COR-L47 (cell line): ENCODE measurements at places on chromosomes 3 and 15.

GRCh38 chr3:36543276-36543997 is 163.1 kb downstream of the STAC start:
- DNase-seq, result no peak

GRCh38 chr15:68818769-68819494 is 1.8 kb downstream of the ANP32A start:
- DNase-seq, result peak; percentile 54

- DNase-seq, result peak; percentile 72
These were observed 260.3 kb upstream of the TPM1 start for GRCh38 chr15:62782071-62782841.

DNA sequence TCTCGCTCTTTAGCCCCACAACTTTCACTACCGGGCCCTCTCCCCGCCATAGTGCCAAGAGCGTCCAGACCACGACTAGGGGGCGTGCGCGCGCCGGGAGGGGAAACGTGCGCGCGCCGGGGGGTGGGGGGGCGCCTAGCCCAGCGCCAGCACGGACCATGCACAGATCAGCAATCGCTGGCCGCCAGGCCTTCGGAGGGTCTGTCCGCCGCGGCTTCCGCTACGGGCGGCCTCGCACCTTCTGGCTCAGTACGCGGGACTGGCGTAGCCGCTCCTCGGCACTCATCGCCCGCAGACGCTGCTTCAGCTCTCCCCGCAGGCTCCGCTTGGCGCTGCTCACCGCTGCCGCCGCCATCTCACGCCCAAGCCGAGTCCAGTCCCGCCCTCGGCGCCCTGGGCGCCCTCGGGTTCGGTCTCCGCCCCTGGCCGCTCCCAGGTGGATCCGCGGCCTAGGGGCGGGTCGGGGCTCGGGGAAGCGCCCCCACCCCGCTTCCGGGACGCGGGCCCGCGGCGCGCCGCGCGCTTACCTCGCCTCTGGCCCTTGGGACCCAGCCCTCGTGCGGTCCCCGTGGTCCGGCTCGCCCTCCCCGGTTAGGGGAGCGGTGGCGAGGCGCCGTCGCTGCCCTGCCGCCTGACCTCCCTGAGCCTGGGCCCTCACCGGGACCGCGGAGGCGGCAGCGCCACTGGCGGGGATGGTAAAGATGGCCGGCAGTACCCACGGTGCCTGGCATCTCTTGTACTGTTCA is at the start of gene MTHFS:
TSS of gene MTHFS (minus strand) at position 381 of the 746 bp plus-strand sequence. CDS start at position 355, 26 bp downstream.
- DNase-seq, result peak; percentile 74

- no peak for DNase-seq
These were observed 73.7 kb downstream of the CEP63 start for GRCh38 chr3:134559591-134559990.

DNA sequence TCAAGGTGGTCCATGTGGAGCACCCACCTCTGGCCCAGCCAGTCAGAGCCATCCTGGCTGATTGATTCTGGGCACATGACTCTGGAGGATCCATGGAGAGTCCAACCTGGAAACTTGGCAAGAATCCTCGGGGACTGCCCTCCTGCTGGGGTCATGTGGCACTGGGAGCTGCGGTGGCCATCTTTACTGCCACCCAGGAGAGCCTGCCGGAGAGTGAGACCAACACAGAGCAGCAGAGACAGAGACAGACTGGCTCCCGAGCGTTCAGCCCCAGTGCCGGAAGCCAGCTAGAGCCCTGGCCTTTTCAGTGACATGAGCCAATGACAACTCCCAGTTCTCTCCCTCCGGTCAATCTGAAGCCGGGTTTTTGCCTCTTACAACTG is 11.5 kb upstream of the GATA2 start:
- DNase-seq, result peak; percentile 22

GRCh38 chr15:79592126-79592525 is 160.0 kb downstream of the MINAR1 start:
- DNase-seq, result no peak

DNA sequence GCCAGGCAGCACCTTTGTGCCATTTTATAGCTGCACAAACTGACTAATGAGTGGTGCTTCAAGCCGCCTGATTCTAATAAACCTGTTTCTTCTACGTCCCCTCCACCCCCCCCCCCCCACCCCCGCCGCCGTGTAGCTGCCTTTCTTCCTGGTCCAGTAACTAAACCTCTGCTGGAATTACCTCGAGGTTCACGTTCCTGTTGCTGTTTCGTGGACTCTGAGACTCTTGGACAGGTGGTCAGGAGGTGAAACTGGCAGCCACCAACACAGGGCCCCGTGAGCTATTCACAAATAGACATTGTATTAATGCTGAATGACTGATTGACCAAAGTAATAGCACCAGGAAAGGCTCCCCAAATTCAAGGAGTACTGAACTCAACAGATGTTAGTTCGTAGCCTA is 73.9 kb downstream of the TRIM69 start:
- DNase-seq, result peak; percentile 68

DNA sequence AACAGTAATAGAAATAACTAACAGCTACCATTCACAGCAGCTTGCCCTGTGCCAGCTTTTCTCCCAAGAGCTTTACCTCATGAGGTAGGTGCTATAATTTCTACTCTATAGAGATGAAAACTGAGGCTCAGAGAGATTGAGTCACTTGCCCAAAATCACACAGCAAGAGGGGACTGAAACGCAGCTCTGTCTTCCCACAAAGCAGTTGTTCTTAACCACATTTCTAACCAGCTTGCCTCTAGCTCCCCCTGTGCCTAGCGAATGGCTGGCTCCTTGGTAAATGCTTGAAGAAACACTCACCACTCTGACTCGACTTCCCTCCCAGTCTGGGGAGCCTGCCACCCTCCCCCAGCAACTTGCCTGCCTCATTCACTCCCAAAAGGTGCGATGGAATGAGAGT is 15.6 kb upstream of the TMEM40 start:
- DNase-seq, result no peak

- DNase-seq, result no peak
These were observed 543.6 kb downstream of the EDEM1 start for GRCh38 chr3:5731100-5731499.

GRCh38 chr15:85768595-85769168 is 26.0 kb downstream of the KLHL25 start:
- DNase-seq, result no peak

DNA sequence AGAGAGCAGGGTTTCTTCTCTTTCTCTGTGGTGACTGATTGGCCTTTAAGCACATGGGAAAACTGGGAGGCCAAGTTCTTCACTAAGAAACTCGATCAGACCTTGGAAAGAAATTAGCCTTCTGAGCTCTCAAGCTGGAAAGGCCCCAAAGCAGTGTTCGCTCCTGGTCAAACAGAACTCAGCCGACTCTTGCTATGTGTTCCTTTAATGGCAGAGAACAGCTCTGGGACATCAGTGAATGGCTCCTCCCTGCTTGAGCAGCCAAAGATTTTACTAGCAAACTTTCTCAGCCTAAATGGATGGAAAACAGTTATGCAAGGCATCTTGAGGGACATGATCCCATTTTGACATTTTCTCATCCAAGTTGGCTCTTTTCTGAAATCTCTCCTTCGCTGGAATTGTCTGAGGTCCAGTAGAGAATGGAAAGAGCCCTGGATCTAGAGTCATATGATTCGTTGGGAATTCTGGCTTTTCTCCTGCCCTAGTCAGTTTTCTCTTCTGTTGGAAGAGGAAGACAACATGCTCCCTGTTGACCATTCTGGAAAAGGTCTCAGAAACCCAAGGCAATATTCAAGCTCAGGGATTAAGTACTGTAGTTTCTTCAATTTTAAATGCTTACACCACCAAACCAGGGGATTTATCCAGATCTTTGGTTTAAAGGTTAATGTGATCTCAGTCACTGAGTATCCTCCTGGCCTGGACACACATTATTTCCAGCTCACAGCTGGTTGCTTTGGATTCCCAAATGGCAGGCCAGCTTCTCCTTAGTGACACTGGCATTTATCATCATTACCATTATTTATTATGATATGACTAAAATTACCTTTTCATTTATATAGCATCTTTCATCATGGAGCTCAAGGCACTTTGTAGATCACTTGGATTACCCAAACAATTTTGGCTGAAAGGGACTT is 319.6 kb downstream of the AGBL1 start:
- DNase-seq, result no peak

DNA sequence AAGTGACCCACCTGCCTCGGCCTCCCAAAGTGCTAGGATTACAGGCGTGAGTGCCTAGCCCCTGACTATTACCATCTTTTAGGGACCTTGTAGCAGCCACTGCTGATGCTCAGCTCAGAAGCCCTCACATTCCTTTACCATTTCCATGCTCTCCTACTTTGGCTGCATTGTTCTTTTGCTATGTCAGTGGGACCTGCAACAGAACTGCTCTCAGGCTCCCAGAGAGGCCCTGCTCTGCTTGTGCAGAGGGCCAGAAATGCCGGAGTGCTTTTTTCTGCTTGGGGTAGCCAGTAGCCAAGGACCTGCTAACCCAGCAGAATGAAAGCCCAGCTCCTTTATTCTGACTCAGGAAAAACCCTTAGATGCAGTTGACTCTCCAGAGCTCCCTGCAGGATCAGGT is 18.3 kb upstream of the PROK2 start:
- DNase-seq, result no peak

DNA sequence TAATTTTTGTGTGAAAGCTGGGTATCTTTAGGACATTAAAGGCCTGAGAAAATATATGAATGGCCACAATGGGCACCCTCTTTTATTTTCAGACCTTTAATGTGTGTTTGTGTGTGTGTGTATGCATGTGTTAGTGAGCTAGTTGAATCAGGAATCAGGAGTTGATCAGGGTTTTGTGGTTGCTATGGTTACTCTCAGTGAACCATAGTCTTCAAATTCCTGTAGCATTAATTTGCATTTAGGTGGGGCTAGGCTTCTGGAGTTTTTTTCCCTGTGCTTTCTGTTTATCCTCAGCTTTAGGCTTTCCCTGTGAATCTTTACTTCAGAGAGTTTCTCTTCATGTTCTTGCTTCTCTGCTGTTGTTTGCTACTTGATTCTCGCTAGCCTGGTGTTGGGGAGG is 122.0 kb upstream of the ONECUT1 start:
- DNase-seq, result no peak

DNA sequence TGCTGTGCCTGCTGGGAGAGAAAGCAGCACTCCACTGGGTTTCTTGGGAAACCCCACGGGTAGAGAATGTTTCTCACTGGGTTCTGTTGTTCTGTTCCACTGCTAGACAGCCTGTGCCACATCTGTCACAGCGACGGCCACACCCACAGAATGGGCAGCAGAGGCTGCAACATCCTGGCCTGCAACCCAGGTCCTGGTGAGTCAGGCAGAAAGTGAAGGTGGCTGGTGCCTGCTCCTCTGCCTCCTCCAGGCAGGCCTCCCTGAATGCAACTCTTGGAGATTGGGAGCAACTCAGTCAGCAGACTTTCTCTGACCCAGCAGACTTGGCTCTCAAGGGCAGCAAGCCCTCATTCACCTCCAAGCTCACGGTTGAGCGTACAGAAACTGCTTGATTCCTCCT is 13.0 kb downstream of the C3orf18 start:
- DNase-seq, result no peak

DNA sequence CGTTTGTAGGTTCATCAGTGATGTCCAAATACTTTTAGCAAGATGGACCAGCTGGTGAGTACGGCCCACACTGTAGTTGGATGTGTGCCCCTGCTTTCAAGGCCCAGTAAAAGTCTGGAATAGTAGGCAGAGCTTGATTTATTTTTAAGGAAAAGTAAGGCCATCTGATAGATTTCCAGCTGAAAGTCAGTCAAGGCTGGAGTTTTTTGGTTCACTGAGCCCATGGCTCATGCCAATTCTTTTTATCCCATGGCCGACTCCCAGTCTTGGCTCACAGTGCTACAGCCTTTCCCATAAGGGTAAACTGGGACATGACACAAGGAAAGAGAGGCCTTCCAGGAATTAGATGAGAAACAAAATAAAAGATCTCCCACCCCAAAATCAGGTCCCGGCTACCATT is 13.5 kb downstream of the CCDC80 start:
- DNase-seq, result no peak

- no peak for DNase-seq
These were observed 1.9 kb downstream of the TOP2B start for GRCh38 chr3:25662736-25663320.

GRCh38 chr15:71080166-71080565 is 35.1 kb upstream of the THSD4 start:
- DNase-seq, result no peak

- no peak for DNase-seq
These were observed 80.7 kb downstream of the TIGIT start for GRCh38 chr3:114374433-114374990.

DNA sequence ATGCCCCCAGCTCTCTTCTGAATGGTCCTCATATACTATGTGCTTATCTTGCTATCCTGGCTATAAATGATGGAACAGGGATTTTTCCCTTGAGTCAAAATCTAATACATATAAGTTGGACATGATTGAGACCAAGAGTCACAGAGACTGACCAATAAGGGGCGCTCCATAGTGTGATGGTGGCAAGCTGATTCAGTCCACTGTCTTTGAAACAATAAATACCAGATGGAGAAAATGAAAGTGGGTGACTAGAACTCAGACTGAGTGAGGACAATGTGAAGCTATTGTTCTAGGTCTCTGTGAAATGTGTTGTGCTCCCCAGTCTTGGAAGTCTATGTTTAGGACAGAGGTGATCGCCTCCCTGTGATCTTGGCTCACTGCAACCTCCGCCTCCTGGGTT is 10.6 kb upstream of the FSTL1 start:
- DNase-seq, result no peak
